ENCODE measurements at places on chromosomes 16 and 17.
A peak's percentile ranks its signal among the peaks of the same experiment; 100 is the strongest.

GRCh38 chr16:48392407-48392806 lies 7.2 kb upstream of the SIAH1 start:
- DNase-seq: no peak

DNA sequence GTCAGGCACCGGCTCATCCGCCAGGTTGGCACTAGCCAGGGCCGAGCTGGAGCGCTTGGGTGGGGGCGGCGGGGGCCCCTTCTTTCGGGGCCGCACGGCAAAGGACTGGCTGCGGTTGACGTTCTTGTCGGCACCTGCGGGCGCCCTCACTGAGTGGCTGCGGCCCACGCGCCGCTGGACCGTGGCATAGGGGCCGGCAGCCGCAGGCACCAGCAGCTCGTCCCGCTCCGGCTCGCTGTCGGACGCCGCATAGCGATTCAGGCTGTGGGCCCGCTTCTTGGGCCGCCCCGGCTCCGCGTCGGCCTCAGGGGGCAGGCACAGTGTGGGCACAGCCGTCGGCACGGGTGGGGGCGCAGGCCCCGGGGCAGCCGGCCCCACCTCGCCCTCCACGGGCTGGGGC lies 15.9 kb downstream of the CASKIN1 start:
- no peak for DNase-seq

GRCh38 chr16:89095491-89095951 lies 1.9 kb downstream of the ACSF3 start:
- no peak for DNase-seq

DNA sequence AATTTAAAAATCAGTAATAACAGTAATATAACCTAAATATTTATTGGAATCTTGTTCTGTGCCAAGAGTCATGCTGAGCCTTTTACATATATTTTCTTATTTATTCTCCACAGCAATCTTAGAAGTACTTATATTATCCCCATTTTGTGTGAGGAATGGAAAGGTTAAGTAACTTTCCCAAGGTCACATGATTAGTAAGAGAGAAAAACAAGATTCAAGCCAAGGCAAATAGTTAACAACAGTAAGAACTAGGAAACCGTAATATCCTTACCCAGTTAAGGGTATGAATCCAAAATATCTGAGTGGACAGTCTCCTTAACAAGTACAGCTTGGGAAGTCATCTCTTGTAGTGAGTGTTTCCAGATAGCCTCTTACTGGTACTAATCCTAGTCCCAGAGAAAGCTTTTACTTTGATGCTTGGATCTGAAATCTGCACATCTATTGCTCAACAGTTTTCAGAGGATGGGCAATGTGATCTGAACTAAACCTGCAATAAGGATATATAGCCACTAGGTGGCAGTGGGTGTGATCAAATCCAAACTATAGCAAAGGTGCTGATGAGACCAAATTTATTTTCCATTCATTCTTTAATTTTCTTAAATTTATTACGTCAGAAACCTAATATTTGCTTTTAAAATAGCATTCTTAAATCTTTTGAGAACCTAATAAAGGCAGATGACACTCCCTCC lies 23.3 kb downstream of the SHISA6 start:
- DNase-seq: no peak

DNA sequence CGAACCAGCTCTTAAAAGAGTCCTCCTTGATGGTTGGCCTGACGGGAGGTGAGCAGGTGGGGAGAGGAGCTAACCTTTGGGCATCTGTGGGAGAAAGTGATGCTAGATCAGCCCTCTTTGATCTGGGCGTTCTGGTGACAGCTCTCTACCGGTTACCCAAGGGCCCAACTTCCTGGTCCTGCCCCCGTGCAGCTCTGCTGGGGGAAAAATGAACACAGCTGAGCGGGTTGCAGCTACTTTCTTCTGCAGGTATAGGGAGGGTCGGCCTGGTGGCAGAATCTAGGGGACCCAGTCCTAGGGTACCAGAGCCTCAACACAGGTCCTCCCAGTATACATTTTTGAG lies 2.9 kb downstream of the SHISA9 start:
- no peak for DNase-seq

DNA sequence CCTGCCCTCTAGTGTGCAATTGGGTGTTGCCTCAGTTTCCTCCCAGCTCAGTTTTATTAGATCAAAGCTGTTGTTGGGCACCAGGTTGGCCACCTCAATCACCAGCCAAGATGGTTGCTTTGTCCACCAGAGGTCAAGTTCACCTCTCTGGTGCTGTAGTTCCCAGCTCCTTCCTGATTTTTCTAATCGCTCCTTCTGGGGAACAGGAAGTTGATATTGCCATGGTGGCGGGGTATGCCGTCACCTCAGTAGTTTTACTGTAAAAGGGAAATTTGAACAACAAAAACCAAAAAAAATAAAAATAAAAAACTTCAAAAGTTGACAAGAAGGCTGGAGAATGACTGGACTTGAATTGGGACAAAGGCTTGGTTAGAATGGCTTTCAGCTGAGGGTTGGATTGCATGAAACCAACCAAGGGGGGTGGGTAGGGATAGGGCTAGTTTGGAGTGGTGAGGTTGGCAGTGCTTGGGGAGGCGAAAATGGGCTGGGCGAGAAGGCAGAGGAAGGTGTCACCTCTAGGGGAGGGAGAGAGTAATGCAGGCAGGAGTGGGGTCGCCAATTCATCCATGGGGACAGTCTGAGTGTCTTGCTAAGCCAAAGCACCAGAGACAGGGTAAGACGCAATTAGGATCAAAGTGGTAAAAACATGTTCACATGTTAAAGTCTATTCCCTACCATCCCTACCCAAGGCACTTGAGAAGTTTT lies 6.2 kb downstream of the EFNB3 start:
- DNase-seq: no peak

GRCh38 chr16:63596716-63597115 lies 1525.1 kb downstream of the CDH11 start:
- no peak for DNase-seq

DNA sequence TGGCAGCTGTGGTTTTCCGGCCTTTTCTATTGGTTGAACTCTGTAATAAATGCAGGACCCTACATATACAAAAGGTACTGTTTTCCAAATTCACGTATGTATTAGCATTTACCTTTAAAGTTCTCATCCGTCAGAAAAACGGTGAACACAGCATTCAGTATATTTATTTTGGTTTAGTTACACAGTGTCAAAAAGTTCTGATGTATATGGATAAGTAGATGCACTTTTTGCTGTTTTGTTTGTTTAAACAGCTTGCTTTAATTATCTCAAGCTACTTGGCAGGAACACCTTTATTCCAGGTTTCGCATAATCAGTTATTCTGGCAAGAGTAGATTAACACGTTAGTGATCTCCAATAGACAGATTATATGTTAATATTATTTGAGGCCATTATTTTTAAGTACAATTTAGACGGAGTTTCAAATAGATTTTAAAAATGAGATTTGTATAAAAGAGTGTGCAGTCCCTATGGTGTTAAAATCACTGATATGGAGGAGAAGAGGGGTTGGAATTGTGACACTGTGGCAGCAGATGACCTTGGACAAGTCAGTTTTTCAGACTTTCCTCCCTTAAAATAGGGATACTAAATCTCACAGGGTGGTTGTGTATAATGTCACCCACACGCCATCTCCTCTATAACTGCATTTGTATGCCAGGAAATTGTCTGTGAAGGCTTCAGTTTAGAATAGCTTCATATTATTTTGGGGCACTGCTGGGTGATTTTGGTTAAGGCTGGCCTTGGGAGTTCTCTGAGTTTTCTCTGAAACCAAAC lies 2.1 kb downstream of the HERPUD1 start:
- no peak for DNase-seq

- DNase-seq: no peak
Observed at GRCh38 chr16:74738113-74738541, 36.5 kb downstream of the FA2H start.

GRCh38 chr17:38796451-38797157 lies 2.8 kb downstream of the PIP4K2B start:
- DNase-seq: no peak

- no peak for DNase-seq
Observed at GRCh38 chr16:85627089-85627488, 14.0 kb downstream of the GSE1 start.

GRCh38 chr17:48625495-48626244 lies 488 bp downstream of the HOXB9 start:
- DNase-seq: peak; percentile 90

DNA sequence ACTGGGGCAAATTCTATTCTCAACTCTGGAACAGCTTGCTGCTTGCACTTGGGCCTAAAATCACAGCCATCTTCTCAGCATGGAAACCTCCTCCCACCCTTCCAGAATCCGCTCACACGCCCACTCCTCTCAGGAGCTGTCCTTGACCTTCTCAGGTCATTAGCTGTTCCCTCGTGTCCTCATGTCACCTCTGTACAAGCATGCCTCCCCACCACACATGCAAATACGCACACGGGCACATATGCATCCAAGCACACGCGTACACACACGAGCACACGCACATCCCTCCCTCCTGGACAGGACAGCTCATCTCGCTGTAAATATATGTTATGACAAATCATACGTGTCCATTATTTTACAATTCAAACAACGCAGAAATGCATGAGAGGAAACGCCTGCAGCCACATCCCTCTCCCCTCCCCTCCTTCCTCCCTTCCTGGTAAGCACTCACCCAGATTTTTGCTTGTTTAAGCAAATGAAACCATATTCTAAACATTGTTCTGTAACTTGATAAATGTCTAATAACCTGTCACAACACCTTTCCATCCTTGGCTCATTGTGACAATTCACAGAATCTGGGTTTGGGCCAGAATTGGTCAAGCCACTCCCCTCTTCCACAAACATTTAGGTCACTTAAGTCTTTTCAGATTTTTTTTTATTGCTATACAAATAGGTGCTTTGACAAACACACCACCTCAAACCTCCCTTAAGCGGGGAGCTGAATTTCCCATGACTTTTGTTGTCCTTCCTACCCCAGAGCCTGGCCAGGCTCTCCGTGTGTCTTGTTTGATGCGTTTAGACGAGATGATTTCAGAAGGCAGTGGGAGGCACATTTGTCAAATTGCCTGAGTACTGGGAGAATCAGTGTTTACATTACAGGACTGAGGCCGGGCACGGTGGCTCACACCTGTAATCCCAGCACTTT lies 41.7 kb downstream of the DNAH17 start:
- no peak for DNase-seq

DNA sequence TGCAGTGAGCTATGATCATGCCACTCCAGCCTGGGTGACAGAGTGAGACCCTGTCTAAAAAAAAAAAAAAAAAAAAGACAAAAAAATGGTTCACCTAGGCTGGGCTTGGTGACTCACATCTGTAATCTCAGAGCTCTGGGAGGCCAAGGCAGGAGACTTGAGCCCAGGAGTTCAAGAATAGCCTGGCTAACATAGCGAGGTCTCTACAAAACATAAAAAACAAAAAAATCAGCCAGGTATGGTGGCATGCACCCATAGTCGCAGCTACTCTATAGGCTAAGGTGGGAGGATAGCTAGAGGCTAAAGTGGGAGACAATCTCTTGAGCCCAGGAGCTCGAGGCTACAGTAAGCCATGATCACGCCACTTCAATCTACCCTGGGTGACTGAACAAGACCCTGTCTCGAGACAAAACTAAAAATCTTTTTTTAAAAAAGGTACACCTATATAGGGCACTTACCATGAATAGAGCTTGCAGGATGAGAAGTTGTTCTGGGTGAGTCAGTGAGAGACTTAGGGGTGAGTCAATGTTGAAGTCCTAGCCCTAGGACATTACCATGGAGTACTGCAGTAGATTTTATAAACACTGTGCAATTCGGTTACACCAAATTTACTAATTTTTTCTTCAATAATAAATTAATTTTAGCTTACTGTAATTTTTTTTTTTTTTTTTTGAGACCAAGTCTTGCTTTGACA lies 19.0 kb downstream of the USP32 start:
- no peak for DNase-seq

GRCh38 chr17:52824542-52824941 lies 666.0 kb upstream of the CA10 start:
- peak; percentile 89 for DNase-seq

- no peak for DNase-seq
Observed at GRCh38 chr17:79681628-79682261, 49.0 kb upstream of the ENPP7 start.

GRCh38 chr16:15932939-15933338 lies 16.5 kb upstream of the ABCC1 start:
- DNase-seq: no peak

GRCh38 chr16:70735141-70735979 lies 49.5 kb upstream of the MTSS2 start:
- DNase-seq: no peak

DNA sequence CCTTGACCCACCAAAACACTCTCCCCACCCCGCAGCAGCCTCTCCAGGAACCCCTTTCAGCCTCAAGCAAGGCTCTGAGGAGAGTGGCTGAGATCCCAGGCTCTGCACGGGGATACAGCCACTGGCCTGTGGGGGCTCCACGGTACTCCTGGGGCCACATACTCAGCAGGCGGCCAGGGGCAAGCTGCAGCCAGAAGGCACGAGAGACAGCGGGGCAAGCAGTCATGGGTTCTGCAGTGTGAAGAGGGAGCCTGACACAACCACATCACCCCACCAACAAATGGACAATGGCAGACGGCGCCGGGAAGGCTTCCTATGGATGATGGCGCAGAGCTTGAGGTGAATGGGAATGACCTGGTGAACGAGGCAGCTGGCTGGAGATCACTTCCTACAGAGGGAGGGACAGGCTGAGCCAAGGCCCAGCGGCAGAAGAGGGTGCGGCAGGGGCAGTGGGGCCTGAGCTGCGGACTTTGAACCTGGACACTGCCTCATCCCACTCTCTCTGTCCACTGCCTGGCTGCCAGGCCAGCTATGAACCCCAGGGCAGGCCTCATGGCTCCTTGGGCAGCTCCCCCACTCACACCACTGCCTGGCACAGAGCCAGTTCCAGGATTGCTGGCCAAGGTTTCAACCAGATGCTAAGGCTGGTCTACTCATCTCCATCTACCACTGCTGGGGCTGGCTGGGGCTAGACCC lies 10.8 kb upstream of the BCAR1 start:
- peak; percentile 82 for DNase-seq

- DNase-seq: peak; percentile 80
Observed at GRCh38 chr17:65294181-65294719, 157.1 kb downstream of the RGS9 start.

GRCh38 chr16:85207357-85207921 lies 95.2 kb upstream of the CIBAR2 start:
- peak; percentile 26 for DNase-seq

GRCh38 chr16:4411684-4412083 lies 4.7 kb downstream of the CORO7 start:
- no peak for DNase-seq

DNA sequence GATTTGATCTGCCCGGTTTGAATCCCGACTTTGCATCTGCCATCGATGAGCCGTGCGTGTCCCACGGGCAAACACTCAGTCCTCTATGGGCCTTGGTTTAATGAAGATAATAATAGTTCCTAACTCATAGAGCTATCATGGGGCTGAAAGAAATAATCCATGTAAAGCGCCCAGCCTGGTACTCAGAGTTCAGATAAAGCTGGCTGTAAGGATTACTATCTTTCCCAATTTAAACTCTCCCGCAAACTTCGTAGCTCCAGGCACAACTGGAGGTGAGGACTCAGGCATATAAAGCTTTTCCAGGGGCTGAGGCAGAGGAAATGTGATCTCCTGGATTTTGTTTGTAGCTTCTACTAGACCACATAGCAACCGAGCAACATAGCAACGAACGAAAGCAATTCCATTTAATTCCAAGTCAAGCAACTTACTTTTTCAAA lies 16.3 kb downstream of the ALOX15 start:
- no peak for DNase-seq

Data from mucosa of descending colon (tissue), 3 donors.